Breast epithelium (tissue), 4 donors: ENCODE measurements at places on chromosomes 7 and 10.

GRCh38 chr7:115953592-115954255, 76.8 kb downstream of the TFEC start:
- no peak for DNase-seq

GRCh38 chr7:99102809-99103690, 40.9 kb downstream of the SMURF1 start:
- DNase-seq: no peak

GRCh38 chr10:66782776-66783175, 143.1 kb upstream of the LRRTM3 start:
- no peak for DNase-seq

- no peak for DNase-seq
Measured at GRCh38 chr10:17859492-17860156, 50.5 kb downstream of the MRC1 start.

DNA sequence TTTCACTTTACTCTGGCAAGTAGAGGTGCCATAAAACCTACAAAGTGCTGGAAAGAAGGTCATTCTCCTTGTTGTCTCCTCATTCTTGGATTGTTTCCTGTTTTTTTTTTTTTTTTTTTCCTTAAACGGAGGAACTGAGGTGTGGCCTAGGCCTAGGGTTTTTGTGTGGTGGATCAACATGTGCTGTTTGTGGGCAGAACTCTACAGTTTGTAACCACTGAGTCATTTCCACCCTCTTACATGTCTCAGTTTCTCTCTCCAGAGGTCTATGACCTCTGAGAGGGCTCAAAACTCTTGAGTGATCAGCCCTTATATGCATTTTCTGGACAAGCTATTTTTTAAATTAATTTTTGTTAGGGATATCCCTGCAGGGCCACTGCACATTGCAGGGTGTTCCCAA, 296.0 kb downstream of the PPP1R3A start:
- DNase-seq: no peak

DNA sequence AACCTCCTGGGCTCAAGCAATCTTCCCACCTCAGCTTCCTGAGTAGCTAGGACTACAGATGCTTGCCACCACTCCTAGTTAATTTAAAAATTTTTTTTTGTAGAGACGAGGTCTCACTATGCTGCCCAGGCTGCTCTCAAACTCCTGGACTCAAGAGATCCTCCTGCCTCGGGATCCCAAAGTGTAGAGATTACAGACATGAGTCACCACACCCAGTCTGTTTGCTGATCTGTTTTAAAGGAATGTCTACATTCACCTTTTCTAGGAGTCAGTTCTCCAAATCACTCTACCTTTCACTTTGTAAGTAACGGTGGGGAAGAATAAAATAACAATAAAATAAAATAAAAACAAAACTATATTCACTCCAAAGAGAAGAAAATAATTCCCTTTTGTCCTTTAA, 86.6 kb upstream of the AGBL3 start:
- DNase-seq: no peak
